ENCODE measurements at places on chromosomes 5 and 9.

GRCh38 chr9:135485385-135485784, 5.8 kb downstream of the PPP1R26 start:
- no peak for DNase-seq

GRCh38 chr5:20575571-20575970, 587.6 kb upstream of the CDH18 start:
- DNase-seq, result no peak

GRCh38 chr5:165187815-165188214, 1682.4 kb downstream of the MAT2B start:
- DNase-seq, result no peak

- DNase-seq, result no peak
Measured at GRCh38 chr9:78893774-78894401, 597.0 kb downstream of the PSAT1 start.

- no peak for DNase-seq
Measured at GRCh38 chr5:66655395-66656324, 59.5 kb downstream of the MAST4 start.

DNA sequence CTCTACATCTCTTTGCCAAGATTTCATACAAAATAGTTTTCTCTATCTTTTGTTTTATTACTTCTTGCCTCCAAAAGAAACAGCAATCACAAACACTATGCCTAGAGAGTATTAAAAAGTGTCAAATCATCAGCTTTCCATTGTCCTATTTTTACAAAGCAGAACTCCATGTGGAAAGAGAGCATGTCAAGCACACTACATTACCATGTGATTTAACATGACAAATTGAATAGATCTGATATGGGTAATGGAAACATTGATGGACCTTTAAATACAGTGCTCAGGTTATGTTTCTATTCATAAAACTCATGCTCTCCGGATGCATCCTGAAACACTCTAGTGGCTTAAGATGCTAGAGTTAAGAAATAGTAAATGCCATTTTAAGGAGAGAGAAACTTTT, 791.4 kb upstream of the CTNND2 start:
- no peak for DNase-seq

GRCh38 chr5:172076761-172077244, 70.4 kb upstream of the FBXW11 start:
- no peak for DNase-seq

GRCh38 chr5:149750596-149750995, 20.5 kb downstream of the PPARGC1B start:
- no peak for DNase-seq

GRCh38 chr5:92401492-92401891, 1018.4 kb upstream of the ARRDC3 start:
- no peak for DNase-seq

DNA sequence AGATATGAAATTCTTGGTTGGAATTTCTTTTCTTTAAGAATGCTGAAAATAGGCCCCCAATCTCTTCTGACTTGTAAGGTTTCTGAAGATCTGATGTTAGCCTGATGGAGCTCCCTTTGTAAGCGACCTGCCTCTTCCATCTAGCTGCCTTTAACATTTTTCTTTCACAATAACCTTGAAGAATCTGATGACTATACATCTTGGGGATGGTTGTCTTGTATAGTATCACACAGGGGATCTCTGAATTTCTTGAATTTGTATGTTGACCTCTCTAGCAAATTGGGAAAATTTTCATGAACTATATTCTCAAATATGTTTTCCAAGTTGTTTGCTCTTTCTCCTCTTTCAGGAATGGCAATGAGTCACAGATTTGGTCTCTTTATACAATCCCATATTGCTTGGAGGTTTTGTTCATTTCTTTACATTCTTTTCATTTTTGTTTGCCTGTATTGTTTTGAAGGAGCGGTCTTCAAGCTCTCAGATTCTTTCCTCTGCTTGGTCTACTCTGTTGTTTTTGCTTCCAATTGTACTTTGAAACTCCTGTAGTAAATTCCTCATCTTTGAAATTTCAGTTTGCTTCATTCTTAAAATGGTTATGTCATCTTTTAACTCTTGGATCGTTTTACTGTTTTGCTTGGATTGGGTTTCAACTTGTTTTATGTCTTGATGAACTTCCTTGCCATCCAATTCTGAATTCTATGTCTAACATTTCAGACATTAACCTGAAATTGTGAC, 245.2 kb upstream of the TARS1 start:
- no peak for DNase-seq

- DNase-seq, result no peak
Measured at GRCh38 chr5:139985733-139986132, 57.4 kb downstream of the NRG2 start.

DNA sequence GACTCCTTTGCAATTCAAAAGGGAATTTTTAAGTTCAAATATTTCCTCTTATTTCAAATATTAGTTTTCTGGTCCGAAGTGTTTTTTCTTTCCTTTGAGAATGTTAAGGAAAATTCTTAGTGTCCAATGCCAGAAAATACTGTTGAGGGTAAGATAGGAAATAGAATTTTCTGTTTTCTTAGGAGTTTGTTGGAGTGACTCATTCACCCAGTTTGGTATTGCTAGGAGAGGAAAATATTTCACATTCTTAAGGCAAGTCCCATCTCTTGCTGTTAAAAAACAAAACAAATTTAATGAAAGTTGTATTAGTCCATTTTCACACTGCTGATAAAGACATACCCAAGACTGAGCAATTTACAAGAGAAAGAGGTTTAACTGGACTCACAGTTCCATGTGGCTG, 349.2 kb upstream of the ADAMTSL1 start:
- DNase-seq, result no peak

DNA sequence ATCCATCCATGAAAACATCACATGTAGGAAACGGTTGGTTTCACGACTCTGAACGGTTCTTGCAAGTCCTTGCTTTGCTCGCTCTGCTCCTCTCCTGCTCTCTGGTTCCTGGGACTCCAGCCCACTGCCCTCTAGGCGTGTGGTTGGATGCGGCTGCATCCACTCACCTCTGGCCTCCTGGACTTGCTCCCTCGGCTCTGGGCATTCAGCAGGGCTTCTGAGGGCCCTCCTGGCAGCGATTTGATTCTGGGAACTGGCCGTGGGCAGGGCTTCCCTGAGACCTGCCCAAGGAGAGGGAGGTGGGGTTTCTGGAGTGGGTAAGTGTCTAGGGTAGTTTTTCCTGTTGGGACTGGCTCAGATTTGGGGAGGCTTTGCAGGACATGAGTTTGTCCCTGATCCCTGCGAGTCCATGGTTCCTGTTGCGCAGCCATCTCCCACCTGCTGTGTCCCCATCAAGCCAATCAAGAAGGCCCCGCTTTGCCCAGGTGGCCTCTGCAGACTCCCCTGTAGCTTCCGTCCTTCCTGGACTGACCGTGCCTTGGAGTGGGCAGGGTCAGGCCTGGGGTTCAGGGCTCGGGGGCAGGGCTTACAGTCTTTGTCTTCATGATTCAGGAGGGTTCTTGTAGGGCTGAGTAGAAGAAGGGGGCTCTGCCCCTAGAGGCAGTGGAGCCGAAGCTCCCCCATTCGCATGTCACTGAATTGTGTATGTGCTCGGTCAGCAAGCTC, 192.3 kb downstream of the CACNA1B start:
- no peak for DNase-seq

DNA sequence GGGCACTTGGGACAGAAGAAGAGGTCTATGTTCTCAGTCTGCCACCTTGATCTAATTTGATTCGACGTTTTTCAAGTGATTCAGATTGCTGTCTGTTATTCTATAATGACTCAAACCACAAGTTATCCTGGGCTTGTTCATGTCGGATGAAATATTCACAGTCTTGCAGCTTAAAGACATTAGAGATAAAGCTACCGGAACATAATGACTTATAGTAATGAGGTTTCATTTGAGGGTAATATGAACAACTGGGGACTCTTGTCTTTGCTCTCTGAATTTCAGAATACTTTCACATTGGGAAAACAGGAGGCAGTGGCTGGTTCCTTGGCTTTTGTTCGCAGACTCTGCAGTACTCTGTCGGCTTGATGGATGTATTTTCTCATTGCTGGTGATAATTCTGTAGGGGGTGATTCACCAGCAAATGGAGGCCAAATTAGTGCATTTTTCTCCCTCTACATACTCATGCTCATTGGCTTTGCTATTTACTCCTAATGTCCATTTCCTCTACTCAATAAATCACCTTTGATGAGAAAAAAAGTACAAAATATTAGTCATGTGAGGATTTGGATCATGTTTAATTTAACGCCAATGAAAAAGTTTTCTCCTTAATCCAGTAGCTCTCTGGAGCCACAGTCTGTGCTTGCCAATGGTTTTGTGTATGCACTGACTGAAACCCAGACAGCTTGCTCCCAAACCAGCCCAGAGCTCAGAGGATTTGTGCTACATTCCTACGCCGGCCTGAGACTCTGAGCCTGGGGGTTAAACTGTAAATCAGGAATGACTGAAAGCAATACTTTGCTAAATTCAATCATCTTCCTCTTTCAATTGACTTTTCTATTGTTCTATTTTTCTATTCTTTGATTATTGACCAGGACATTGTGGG, 154.7 kb upstream of the ANKH start:
- DNase-seq, result no peak

GRCh38 chr5:61298580-61298979, 33.5 kb upstream of the ZSWIM6 start:
- DNase-seq, result no peak

- no peak for DNase-seq
Measured at GRCh38 chr5:72418271-72418670, 88.9 kb downstream of the ZNF366 start.

DNA sequence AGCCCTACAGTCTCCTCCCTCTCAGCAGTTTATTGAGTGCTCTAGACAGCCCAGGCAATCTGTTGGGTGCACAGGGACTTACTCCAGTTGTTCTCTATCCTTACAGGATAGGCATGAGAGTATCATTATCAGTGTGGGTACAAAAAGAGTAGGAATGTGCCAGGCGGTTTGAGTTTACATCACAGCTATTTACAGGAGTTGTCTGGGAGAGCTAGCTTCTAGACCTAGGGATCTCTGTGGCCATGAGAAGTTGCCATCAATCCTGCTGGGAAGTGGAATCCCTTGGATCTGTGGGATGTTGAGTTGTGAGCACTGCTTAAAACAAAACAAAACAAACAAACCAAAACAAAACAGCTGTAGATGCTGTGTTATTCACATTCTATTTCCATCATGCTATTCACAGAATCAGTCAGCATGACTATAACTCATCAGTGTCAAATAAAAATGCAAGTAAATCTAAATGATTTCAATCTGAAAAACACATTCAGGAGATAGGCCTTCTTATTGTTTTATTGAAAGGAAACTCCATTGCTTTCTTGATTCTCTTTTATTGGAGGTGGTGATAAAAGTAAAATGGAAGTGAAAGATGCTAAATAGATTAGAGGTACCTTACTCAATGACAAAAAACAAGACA, 552.4 kb upstream of the ZNF608 start:
- DNase-seq, result no peak

DNA sequence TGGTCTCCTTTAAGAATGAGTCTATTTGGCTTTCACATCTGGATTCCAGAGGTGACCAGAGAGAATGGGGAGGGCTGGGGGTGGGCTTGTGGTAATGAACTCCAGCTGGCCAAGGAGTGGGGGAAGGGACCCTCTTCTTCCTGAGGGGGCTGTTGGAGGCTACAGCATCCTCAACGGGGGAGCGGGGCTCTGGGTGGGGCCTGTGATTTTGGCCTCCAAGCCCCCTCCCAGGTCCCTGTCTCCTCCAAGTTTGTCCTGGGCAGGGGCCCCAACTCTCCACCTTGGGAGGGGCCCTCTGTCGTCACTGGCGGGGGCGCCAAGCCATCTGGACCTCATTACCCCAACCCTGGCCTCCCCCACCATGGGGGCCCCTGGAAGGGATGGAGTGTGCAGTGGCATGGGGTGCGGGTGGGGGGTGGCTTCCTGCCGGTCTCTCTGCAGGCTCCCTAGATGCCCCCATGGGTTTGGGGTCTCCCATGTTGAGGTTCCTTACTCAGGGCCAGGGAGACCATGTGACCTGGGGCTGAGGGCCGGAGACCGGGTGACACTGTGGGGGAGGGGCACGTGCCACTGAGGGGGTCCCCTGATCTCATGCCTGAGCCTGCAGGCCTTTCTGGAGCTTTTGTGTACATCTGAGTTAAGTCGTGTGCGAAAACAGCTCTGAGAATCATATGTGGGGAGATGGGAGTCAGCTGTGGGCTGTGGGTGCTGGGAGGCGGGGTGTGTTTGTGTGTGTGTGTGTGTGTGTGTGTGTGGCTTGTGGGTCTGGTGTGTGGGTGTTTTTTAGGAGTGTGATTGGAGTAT, 32.4 kb downstream of the GOLGA2 start:
- no peak for DNase-seq

DNA sequence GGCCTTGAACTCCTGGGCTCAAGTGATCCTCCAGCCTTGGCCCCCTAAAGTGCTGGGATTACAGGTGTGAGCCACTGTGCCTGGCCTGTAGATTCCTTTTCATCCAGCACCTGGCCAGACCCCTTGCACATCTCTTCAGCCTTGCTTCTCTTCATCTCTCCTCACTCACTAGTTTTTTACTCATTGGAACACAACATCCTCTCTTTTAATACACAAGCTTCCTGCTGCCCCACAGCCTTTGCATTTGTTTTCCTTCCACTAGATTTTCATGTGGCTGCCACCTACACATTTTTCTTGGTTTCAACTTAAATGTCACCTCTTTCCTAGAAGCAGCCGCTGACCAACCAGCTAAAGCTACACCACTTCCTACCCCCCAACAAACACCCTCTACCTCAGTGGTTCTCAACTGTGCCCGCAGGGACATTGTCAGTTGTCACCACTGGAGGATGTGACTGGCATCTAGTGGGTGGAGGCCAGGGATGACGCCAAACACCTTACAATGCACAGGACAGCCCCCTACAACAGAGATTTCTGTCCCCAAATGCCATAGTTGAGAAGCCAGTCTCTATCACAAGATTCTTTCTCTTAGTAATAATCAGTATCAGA, 33.7 kb downstream of the HAVCR1 start:
- DNase-seq, result peak; percentile 84

- DNase-seq, result no peak
Measured at GRCh38 chr9:77983320-77983662, 48.3 kb downstream of the GNAQ start.

GRCh38 chr5:66666778-66667177, 70.6 kb downstream of the MAST4 start:
- DNase-seq, result no peak

DNA sequence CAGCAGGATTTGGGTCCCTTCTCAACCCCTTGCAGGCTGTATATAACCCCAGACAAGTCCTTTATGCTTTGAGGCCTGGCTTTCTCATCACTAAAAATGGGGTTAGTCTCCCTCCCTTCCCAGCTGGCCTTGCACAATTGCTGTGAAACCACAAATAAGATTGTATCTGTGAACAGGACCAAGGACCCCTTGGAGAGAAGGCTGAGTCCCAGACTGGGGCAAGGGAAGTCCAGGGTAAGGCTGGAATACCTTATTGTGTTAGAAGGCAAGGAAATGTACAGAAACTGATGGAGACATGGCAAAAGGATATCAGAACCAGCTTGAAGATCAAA, 11.4 kb downstream of the MACROH2A1 start:
- DNase-seq, result no peak

- DNase-seq, result no peak
Measured at GRCh38 chr5:10699987-10700386, 61.0 kb downstream of the DAP start.

- DNase-seq, result no peak
Measured at GRCh38 chr5:168055961-168056360, 235.5 kb upstream of the WWC1 start.

GRCh38 chr5:57082441-57083067, 91.3 kb upstream of the GPBP1 start:
- DNase-seq, result no peak
